ENCODE measurements at places on chromosomes 4 and X. TPM values are rescaled to one million over a fixed set of nuclear protein-coding genes. Genes with fewer than 3 reads are reported as not detected.

GRCh38 chr4:55330241-55330640 is 15.8 kb upstream of the SRD5A3 start:
- H3K4me1 ChIP-seq: no peaks in the 10 kb centered on the region
- no peak overlapping the region for H3K27ac ChIP-seq
- no peaks in the 10 kb centered on the region for H3K36me3 ChIP-seq
- DNase-seq: no peak

DNA sequence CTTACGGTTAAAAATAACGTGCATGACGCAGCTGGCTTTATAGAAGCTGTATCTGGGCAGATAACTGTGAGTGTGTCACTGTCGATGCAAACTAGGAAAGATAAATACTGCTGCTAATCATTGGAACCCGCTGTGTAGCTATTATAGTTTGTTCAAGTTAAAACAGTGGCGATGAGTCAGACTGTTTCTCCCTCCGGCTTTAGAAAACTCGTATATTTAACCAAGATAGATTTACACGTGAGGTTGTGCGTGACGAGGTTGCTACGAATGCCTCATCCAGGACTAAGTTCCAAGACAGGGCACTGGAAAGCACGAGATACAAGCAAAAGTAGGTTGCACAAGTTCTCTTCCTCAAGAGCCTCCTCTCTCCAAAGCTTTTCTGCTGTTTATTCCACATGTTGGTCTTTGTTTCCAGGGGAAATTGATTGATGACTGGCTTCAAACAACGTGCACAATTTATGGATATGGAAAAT is 270.7 kb downstream of the FBXW7 start:
- no peaks in the 10 kb centered on the region for H3K36me3 ChIP-seq
- H3K27ac ChIP-seq: no peak overlapping the region
- DNase-seq: no peak
- no peak overlapping the region for H3K4me3 ChIP-seq
- no peaks in the 10 kb centered on the region for H3K27me3 ChIP-seq
- H3K4me1 ChIP-seq: no peaks in the 10 kb centered on the region

The LAMP2 gene
- total RNA-seq: 87.5 TPM

The NEUROG2 gene
- total RNA-seq: not detected

The RBMXL3 gene
- total RNA-seq: not detected

Data from uterus (tissue), 4 donors.